HAP-1 (cell line): ENCODE measurements at places on chromosomes 7 and 10.

GRCh38 chr7:95180-95862, 97.0 kb upstream of the FAM20C start:
- no peak for DNase-seq

DNA sequence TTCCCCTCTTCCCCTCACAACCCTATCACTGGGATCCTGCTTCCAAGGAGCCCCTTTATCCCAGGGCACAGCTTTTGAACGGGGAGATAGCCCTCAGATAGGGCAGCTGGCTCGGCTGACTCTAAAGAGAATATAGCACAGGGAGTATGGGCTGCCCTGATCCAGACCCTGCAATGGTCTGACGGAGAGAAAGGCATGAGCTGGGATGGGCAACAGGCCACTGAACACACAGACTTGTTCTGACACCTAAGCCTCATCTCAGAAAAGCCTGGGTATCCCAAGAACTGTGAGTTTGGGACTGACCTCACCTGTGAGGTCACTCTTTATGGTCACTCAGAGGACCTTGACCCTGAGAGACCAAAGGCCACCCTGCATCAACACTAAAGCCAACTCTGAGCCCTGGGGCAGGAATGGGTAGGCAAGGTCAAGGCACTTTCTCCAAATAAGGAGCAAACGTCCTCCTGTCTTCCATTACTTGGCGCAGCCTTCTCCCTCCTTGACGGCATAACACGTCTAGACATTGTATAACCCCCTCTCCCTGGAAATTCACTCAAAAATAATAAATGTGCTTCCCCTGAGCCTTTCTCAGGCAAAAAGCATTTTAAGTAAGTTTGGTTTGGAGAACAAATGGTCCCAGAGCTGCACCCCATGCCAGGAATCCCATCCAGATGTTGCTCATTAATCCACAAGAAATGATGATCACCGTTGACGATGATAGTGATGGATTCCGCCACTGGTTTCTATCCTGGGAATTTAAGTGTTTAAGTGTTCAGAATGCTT, 8.2 kb upstream of the LRRC18 start:
- no peak for DNase-seq

GRCh38 chr10:15027741-15028140, 16.0 kb upstream of the OLAH start:
- DNase-seq = no peak

GRCh38 chr7:52547308-52547910, 488.0 kb upstream of the POM121L12 start:
- peak; percentile 29 for DNase-seq

DNA sequence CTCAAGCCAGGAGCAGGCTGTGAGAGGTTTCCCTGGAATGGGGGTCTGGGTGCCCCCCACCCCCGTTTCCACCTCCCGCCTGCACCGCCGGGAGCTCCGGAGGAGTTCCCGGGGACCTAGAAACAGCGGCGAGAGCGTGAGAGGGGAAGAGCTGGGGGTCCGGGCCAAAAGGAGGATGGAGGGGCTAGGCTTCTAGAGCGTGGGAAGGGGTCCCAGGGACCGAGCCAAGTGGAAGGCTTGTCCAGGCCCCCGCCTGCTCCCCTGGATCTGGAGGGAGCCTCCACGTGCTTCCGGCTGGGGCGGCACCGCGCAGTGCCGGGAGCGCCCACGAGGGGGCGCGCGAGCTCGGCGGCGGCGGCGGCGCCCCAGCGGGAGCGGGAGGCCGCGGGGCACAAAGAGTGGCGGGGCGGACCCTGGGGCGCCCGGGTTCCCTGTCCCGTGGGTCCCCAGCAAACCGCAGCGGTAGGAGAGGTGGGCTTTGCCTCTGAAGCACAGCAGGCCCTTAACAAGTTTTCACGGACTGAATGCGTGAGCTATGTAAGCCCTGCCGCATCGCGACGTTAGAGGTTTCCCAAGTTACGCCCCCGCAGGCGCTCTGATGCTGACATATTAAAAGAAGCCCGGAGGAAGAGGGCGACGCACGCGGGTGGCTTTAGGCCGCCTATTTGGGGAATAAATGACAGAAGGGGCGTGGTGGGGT, 104.4 kb upstream of the LRRC4 start:
- peak; percentile 67 for DNase-seq

DNA sequence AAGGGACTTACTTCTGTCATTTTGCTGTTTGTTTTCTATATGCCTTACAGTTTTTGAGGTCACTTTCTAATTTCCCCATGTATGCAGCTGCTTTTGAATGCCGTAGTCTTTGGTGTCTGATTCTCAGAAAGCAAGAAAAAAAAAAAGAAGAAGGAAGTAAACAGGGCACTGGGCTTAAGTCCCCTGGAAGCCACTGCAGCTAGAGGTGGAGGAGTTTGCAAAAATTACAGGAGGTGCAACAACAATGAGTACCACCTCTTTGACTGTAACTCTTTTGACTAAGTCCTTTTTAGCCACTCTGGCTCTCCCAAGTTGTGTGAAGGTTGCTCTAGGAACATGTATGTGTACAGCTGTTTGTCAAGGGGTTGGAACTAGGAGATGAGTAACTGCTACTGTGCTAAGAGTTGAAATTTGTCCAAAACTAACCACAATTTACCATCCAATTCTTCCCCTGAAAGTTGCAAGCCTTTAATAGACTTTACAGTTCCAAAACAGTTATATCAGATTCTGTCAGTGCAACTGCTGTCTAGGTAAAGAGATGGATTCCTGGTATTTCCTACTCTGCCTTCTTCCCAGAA, 588.0 kb upstream of the LRRN3 start:
- no peak for DNase-seq

DNA sequence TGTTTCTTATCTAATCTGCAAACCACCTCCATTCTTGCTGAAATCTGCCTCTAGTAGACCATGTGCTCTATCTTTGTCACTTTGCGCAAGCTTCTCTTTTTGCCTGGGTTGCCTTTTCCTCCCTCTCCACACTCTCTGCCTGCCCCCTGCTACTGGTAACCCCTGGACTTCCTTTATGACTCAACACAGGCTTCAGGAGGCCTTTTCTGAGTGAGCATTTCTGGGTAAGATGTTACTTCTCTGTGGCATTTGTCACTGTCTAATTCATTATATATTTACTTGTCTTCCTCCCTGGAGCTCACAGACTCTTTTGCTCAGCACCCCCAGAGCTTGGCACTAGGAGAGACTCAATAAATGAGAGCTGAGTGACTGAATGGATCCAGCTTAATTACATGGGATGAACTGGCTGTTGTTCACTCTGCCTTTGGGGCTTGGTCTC, 8.4 kb downstream of the GOLGA7B start:
- no peak for DNase-seq

- no peak for DNase-seq
Observed at GRCh38 chr10:130481936-130482335, 345.7 kb downstream of the GLRX3 start.

DNA sequence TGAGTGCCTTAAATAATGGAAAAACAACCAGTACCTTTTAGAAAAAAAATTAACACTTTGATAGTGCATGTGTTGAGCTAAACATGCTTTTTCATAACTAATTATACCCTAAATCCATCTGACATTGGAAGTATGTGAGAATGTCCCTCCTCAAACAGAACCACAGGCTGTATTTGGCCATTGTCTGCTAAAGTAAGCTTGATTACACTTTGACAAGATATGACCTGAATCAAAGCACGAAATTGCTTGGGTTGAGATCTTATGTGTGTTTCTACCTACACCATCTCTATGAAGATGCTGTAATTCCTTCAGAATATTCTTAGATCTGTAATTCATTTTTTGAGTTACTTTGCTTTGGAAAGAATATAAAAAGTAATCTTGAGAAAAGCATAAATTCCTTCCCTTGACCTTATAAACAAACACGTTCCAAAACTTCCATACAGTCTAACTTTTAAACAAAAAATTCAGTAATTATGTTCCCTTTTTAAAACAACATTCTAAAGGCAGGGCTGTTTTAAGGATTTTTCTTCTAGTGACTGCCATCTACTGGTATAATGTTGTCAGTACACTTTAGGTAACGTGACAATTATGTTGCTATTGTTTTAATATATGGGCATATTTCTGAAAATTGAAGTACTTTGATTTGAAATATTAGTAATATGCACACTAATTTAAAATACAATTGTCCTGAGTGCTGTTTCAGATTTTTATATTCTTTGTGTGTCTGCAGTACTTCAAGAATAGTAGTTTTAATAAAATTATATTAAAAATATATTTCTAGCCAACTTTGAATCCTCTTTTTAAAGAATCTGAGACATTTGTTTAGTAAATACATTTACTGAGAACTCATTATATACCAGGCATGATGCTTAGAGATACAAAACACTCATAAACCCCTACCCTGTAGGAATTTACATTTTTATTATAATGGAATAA, 20.9 kb downstream of the CD36 start:
- DNase-seq = no peak
